ENCODE measurements at places on chromosomes 6 and 20. TPM values are rescaled to one million over a fixed set of nuclear protein-coding genes. Genes with fewer than 3 reads are reported as not detected.

RIPPLY2 gene
- total RNA-seq: not detected

CFB gene
- 32.9 TPM for total RNA-seq

C6orf52 gene
- total RNA-seq: not detected

PDYN gene
- not detected for total RNA-seq

Data from fibroblast of the aortic adventitia (primary cell).